ENCODE measurements at places on chromosomes 2 and 18. TPM values are rescaled to one million over a fixed set of nuclear protein-coding genes. Genes with fewer than 3 reads are reported as not detected.
A peak's percentile ranks its signal among the peaks of the same experiment; 100 is the strongest.

DNA sequence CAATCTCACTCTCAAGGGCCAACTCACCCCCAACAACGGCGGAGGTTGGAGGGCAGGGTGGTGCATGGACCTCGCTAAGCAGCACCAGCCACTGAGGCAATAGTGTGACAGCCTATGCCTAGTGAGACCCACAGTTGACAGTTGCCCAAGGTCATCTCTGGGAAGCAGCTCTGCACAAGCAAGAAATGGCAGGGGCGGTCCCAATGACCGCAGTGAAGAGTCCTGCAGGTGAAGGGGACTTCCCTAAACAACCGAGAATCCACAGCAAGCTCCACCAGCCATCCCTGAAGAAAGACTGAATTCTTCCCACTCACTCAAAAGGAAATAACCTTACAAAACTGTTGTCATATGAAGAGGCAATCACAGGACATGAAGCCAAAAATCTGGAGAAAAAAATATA is 313.4 kb upstream of the ID2 start:
- no peak overlapping the region for H3K27ac ChIP-seq
- no peak overlapping the region for H3K4me3 ChIP-seq
- no peaks in the 10 kb centered on the region for H3K36me3 ChIP-seq
- no peaks in the 10 kb centered on the region for H3K27me3 ChIP-seq

CCDC74B gene
- 17.0 TPM for total RNA-seq

DNA sequence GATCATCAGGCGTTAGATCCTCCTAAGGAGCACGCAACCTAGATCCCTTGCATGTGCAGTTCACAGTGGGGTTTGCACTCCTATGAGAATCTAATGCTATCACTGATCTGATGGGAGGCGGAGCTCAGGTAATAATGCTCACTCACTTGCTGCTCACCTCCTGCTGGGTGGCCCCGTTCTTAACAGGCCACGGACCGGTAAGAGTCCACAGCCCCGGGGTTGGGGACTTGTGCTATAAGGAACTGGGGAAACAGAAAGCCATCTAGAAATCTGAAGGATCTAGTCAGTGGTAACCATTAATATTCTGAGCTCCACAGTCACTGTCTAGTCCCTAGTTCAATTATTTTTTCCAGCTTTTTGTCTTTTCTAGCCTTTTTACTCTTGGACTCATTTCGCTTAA is 44.7 kb upstream of the GAREM2 start:
- no peak overlapping the region for H3K4me3 ChIP-seq
- no peak overlapping the region for H3K27ac ChIP-seq
- no peaks in the 10 kb centered on the region for H3K4me1 ChIP-seq
- DNase-seq, result no peak

GRCh38 chr2:134917360-134917865 is 1.2 kb upstream of the CCNT2 start:
- no peaks in the 10 kb centered on the region for H3K27me3 ChIP-seq
- H3K4me3 ChIP-seq, result peak overlapping the region; percentile 72
- H3K36me3 ChIP-seq, result no peaks in the 10 kb centered on the region
- peak overlapping the region; percentile 99 for H3K27ac ChIP-seq
- peaks cover 18% of the 10 kb centered on the region for H3K4me1 ChIP-seq

GRCh38 chr18:11324510-11324909 is 175.1 kb upstream of the PIEZO2 start:
- H3K27me3 ChIP-seq, result no peaks in the 10 kb centered on the region
- H3K4me1 ChIP-seq, result peaks cover 5% of the 10 kb centered on the region

- H3K27ac ChIP-seq, result no peak overlapping the region
- no peaks in the 10 kb centered on the region for H3K27me3 ChIP-seq
- H3K4me1 ChIP-seq, result no peaks in the 10 kb centered on the region
- H3K36me3 ChIP-seq, result no peaks in the 10 kb centered on the region
- no peak for DNase-seq
- no peak overlapping the region for H3K4me3 ChIP-seq
Measured at GRCh38 chr18:68438983-68439382, 275.9 kb downstream of the TMX3 start.

MERTK gene
- total RNA-seq, result 8.7 TPM

CYP27A1 gene
- 63.1 TPM for total RNA-seq

- H3K27ac ChIP-seq, result no peak overlapping the region
- H3K27me3 ChIP-seq, result no peaks in the 10 kb centered on the region
- H3K4me1 ChIP-seq, result no peaks in the 10 kb centered on the region
- peak overlapping the region; percentile 96 for H3K4me3 ChIP-seq
Measured at GRCh38 chr2:167294776-167295140, 406.5 kb downstream of the XIRP2 start.

DNA sequence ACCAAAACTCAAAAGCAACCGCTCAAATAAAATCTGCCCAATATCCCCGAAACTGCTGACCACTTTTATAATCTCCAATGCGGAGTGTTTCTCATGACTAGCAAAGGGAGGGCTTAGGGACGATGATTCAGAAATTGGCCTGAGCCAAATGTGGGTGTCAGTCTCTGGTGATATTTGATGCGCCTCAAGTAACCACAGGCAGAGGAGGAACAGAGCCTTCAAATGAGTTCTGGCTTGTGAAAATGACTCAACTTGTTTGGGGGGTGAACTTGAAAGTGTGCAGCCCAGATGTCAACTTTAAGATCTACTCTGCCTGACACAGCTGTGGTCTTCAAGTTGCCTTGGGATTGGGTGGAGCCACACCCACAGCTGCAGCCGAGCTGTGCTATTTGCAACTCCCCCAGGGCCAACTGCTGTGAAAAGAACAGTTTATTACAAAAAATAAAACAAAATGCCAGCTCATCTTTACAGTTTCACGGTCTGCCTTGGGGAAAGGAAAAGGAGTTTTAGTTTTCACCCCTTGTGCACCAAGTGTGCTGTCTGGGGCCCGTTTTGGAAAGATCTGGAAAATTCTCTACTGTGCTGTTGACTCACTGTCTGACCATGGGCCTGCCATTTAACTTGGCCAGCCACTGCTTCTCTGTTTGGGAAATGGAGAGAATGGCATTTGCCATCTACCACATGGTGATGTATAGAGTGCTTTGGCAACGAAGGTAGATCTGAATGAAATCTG is 222.1 kb downstream of the MTX2 start:
- H3K4me1 ChIP-seq, result no peaks in the 10 kb centered on the region
- H3K4me3 ChIP-seq, result no peak overlapping the region
- no peak for DNase-seq
- H3K27ac ChIP-seq, result no peak overlapping the region

GRCh38 chr2:180655842-180656454 is 324.5 kb upstream of the UBE2E3 start:
- H3K4me3 ChIP-seq, result no peak overlapping the region
- peaks cover 21% of the 10 kb centered on the region for H3K4me1 ChIP-seq
- DNase-seq, result no peak
- no peak overlapping the region for H3K27ac ChIP-seq
- H3K36me3 ChIP-seq, result no peaks in the 10 kb centered on the region
- H3K27me3 ChIP-seq, result no peaks in the 10 kb centered on the region

- no peak for DNase-seq
- no peaks in the 10 kb centered on the region for H3K4me1 ChIP-seq
- H3K36me3 ChIP-seq, result no peaks in the 10 kb centered on the region
- H3K4me3 ChIP-seq, result no peak overlapping the region
Measured at GRCh38 chr2:185316383-185316782, 422.2 kb upstream of the FSIP2 start.

- H3K36me3 ChIP-seq, result no peaks in the 10 kb centered on the region
- no peak overlapping the region for H3K27ac ChIP-seq
- peak; percentile 96 for DNase-seq
- no peaks in the 10 kb centered on the region for H3K27me3 ChIP-seq
- no peak overlapping the region for H3K4me3 ChIP-seq
Measured at GRCh38 chr2:205680067-205680466, 2.2 kb upstream of the NRP2 start.

DNA sequence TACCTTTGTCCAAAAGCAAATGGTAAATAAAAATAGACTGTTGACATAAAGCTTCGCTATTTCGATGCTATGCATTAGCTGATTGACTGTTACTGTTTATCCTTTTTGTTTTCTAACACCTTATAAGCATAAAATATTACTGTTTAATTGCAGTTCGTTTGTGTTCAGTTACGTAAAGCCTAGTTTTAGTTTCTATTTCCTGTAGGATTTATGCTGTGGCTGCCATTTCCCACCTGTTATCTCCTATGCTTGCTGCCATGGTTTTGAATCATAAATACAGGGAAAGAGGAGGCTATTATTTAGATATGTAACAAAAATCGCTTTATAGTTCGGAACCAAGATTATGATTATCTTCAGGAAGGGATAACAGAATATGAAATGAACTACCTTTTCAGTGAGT is 3.9 kb downstream of the TANK start:
- H3K4me1 ChIP-seq, result peaks cover 8% of the 10 kb centered on the region
- H3K27ac ChIP-seq, result no peak overlapping the region
- peaks cover 7% of the 10 kb centered on the region for H3K36me3 ChIP-seq
- no peaks in the 10 kb centered on the region for H3K27me3 ChIP-seq

DNA sequence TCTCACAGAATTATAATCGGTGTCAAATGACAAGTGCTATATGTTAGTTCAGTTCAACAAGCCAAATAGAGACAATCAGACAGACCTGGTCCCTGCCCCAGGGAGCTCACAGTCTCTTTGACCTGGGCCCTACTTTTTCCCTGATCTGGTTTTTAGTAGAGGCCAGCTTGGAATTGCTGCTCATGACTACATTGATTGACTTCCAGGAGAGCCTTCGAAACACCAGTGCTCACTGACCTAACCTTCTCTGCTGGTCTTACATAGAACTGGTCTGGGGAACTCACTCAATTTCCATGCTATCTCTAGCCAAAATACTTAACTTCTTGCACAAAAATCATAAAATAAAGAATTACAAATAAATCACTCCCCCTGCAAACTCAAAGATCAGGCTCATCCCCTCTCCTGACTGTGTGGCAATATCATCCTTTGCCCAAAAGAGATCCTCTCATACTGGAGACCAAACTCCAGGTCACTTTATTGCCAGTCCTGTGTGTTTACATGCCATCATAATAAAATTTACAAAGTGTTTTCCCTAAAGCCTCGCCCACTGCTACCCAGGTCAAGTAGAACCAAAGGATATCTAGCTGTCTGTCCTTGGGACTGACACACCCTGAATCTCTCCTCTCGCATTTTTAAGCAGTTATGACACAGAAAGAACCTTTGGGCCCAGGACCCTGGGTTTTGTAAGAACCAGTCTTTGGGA is 53.2 kb downstream of the PROC start:
- H3K4me3 ChIP-seq, result no peak overlapping the region
- DNase-seq, result no peak
- no peaks in the 10 kb centered on the region for H3K36me3 ChIP-seq
- no peaks in the 10 kb centered on the region for H3K27me3 ChIP-seq
- H3K4me1 ChIP-seq, result no peaks in the 10 kb centered on the region

EVX2 gene
- total RNA-seq, result 0.11 TPM

GCG gene
- not detected for total RNA-seq

OSR1 gene
- 20.8 TPM for total RNA-seq

GRCh38 chr2:45678791-45679348 is 27.4 kb downstream of the PRKCE start:
- peaks cover 38% of the 10 kb centered on the region for H3K4me1 ChIP-seq
- H3K27me3 ChIP-seq, result no peaks in the 10 kb centered on the region

GRCh38 chr18:39453882-39454281 is 1888.3 kb upstream of the CELF4 start:
- DNase-seq, result peak; percentile 93
- no peaks in the 10 kb centered on the region for H3K36me3 ChIP-seq
- no peaks in the 10 kb centered on the region for H3K4me1 ChIP-seq
- no peak overlapping the region for H3K4me3 ChIP-seq

POU3F3 gene
- total RNA-seq, result not detected

DNA sequence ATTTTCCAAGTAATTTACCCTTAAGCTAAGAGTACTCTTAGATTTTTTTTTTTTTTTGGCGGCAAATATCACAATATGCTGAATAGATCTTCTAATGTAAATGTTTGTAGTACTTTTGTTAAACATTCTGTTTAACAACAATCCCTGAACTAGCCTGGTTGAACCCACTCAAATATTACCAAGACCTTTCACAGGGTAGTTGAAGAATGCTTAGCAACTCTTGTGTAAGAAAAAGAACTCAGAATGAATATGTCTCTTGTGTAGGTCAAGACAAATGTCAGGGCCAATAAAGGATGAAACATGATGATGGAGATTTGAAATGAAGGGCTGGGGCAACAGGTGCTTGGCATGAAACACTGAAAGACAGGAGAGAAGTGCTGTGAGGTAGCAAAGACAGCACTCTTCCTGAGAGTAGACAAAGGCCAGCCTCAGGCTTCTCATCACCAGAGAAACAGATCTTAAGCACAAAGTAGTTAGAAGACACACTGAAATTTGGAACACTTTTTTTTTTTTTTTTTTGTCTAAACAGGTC is 597.3 kb downstream of the ERBB4 start:
- no peak for DNase-seq
- no peak overlapping the region for H3K27ac ChIP-seq
- no peaks in the 10 kb centered on the region for H3K36me3 ChIP-seq
- H3K27me3 ChIP-seq, result no peaks in the 10 kb centered on the region
- no peak overlapping the region for H3K4me3 ChIP-seq
